ENCODE measurements at places on chromosomes 4 and X.
A peak's percentile ranks its signal among the peaks of the same experiment; 100 is the strongest.

DNA sequence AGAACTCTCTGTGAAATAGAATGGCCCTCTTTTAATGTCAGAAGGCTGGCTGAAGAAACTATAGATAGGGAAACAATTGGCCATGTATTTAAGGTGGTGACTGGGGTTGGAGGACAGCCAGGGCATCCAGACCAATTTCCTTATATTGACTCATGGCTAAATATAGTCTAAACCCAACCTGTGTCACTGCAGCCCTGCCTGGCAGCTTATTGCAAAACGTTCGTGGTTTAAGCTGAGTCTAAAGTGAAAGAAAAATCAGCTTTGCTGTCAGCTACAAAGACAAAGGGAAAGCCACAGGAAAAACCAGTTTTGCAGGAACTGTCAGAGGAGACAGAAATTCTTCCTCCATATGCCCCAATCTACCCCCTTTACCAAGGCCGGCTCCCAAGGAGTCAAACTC lies 902.8 kb upstream of the NDST4 start:
- DNase-seq: no peak

DNA sequence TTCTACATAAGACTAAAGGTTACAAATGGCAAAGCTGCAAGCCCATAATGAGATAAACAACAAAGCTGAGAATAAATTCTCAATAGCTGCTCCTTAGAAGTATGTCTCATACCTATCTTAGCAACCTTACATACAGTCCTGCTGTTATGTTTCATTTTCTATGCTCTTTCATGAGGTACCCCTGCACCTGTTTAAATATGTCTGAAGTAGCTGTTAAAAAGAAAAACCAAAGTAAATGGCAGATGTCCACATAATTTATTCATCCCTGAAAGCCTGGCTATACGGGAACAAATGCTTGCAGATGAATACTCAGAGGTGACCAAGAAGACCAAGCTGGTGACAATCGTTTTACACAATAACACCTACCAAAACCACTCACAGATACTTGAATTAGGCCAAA lies 22.5 kb downstream of the PPA2 start:
- DNase-seq: peak; percentile 77

DNA sequence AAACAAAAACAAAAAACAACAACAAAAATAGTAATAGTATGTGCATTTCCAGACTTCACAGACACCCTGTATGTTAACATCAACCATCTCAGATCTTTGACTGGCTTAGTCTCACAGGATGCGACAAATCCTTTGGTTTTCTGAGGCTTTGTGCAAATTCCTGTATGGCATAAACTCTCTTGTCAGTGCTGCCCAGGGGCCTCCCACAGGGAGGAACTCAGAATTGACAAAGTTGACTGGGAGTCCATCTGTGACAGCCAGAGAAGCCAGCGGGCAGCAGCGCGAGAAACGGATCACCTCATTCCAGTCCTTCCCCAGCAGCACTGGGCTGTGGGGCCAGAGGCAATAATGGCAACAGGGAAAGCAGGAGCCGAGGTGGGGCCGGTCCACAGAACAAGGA lies 19.1 kb upstream of the DDX3X start:
- no peak for DNase-seq

DNA sequence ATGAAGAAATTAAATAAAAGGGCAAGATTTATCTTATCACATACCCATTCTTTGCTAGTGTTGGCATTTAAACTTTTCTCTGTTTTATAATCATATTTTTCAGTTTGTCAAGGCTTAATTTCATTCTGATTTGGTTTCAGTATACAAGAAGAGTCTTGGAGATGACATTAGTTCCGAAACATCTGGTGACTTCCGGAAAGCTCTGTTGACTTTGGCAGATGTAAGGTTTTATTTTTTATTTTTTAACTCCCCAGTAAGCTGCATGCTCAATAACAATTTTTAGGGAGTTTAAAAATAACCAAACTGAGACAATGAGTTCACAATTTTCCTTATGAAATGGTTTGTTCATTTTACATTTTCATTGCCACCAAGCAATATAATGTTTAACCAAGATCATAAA lies 39.8 kb downstream of the ANXA3 start:
- no peak for DNase-seq

DNA sequence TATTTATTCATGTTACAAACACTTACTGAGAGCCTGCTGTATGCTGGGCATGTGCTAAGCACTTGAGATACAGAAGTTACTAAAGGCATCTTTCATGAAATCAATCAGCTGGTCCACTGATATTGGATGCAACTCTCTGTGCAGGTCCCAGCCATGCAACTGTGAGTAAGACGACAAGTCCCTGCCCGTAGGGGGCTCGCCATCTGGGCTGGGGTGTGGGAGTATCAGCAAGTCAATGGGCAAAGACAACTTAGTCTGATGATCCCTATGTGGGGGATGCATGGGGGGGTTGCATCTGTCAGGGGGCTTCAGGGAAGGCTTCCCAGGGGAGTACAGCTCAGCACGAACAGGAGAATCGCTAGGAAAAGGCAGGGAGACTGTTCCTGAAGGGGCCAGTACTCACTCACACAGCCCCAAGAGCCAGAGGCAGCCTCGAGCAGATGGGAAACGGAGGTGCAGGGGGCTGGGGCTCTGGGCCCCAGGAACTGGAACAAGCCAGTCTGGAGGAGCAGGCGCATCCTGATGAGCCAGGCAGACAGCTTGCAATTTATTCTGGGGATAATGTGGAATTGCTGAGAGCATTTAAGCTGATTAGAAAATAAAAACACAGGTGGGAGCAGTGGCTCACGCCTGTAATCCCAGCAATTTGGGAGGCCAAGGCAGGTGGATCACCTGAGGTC lies 40.2 kb downstream of the CRMP1 start:
- no peak for DNase-seq

GRCh38 chr4:108651014-108651791 lies 804 bp downstream of the OSTC start:
- DNase-seq: no peak

- DNase-seq: no peak
Observed at GRCh38 chrX:23374291-23374690, 39.6 kb downstream of the PTCHD1 start.

- no peak for DNase-seq
Observed at GRCh38 chrX:152907084-152907651, 9.3 kb downstream of the ZNF185 start.

DNA sequence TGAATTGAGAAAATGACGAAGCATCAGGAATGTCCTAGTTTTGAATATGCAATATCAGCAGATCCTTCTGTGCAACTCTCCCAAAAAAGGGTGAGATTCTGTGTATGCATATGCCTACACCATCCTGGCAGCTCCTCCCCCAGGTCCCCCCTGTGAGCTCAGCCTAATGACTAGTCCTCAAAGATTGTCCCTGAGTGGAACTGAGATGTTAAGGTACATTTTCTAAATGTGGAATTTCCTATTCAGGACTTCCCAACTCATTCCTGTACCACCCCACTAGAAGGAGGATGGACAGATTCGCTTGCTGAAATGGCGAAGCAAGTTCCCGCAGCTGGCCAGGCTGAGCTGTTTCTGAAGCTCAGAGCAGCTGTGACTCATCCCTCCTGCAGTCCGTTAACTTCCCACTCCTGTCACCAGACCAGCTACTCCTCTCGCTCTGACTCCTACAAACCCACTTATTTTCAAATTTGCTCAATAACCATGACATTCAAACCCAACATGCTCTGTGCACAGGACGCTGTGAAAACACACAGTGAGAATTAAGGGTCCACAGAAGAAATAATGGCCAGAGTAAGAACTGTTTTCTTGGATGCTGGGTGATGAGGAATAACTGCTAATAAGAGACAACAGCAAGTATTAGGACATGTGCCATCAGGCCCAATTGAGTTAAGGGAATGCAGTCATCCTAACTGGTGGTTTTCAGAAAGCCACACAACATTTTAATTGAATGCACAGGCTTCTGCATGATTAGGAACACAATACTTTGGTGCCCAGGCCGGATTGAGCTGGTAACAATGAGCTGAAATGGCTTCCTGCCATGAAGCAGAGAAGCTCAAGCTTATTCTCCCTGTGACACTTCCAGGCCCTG lies 40.0 kb upstream of the IRF2 start:
- DNase-seq: no peak

GRCh38 chrX:2817036-2817435 lies 11.7 kb upstream of the GYG2 start:
- no peak for DNase-seq

DNA sequence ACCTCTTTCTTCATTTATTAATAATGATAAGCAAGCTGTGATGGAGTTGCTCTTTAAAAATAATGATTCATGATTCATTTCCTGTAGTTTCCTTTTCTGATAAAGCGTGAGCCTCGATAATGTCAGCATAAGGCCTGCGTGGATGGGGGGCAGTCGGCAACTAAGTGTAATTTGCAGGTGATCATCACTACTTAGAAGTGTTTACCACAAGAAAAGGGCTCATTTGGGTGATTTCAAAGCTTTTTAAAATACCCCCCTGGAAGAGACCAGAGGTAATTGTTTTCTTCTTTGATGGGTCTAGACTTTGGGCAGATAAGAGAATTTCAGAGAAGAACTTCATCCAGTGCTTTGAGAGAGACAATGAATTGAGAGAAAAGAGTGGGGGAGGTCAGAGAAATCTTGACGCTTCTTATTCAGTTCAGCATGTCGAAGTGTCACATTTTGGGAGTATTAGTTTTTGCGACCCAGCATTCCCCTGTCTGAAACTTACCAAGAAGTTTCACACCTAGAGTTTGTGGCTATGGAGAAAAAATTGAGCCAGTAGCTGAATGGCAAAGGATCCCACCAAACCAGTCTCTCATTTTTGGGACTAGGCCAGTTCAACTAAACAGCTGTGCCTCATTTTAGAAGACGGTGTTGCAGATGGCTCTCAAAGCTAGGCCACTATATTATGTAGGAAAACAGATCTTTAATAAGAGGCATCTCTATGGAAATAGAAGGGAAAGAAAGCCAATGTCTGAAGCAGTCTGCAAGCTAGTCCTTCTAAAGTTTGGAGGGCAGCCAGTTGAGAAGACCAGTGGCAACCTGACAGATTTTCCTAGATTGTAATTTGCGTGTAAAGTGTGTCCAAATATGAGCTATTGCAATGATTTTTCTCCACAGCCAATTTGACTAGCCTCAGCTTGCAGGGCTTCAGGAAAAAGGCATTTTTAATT lies 171.0 kb upstream of the PPP1R2C start:
- DNase-seq: no peak

GRCh38 chr4:75710246-75710645 lies 14.1 kb upstream of the USO1 start:
- no peak for DNase-seq

- no peak for DNase-seq
Observed at GRCh38 chr4:29046781-29047180, 1673.4 kb upstream of the PCDH7 start.

- DNase-seq: no peak
Observed at GRCh38 chr4:129092631-129093190, 628 bp downstream of the SCLT1 start.

DNA sequence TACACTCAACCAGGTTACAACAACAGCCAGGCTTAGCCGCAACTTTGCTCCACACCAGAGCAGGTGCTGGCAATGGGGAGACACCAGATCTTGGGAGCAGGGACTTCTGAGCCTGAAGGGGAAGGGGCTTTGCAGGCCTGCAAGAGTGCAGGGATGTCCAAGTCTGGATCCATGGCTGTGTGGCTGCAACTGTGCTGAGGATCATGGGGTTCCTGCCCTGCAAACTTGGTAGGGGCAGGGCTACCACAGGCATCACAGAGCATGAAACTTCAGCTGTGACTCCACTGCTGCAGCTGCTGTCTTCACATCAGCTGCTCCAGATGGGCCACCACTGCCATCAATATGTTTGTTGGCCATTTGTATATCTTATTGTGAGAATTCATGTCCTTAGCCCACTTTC lies 340.4 kb downstream of the FSTL5 start:
- no peak for DNase-seq

DNA sequence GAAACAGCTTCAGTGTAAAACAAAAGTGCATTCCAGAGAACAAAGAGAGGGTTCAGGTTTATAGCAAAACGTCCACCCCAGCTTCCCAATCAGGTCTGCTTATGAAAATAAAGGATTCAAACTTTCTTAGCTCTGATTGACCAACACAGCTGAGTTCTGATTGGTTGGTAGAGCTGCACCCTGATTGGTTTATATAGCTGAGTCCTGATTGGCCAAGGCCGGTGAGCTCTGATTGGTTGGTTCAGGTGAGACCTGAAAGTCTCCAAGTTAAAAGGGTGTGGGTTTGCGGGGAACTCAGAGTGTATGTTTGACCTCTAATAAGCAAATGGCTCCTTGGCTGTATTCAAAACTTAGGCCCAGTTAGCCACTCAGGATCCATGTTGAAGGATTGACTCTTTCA lies 20.9 kb downstream of the CLRN2 start:
- no peak for DNase-seq

- DNase-seq: no peak
Observed at GRCh38 chrX:110044346-110045249, 41.7 kb downstream of the TMEM164 start.

DNA sequence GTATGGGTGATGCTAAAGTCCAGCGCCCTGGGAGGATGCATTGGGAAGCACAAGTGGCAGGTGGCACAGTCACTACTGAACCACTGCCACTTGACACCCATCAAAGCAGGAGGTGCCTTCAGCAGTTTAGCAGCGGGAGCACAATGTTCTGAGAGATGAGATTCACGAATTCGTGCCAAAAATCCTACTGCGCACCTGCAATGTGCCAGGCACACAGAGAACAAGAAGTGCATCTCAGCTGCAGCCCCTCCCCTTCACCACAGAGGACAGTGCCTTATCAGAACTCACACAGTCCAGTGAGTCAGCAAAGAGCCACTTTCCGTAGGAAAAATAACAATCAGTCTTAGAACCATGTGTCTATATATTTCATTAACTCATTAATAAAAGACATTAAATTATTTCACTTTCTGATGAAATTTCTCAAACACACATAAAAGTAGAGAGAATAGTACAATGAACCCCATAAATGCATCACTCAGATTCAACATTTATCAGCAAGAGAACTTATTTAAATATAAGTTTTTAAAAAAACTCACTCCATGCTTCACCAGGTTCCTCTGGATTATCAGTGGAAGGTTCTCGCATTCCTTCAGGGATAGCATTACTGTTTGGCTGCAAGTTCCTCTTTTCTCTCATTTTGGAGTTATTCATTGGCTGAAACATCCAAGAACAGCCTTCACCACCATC lies 47.0 kb downstream of the BEND2 start:
- DNase-seq: peak; percentile 75

GRCh38 chrX:123851079-123851478 lies 8.8 kb upstream of the XIAP start:
- DNase-seq: no peak

DNA sequence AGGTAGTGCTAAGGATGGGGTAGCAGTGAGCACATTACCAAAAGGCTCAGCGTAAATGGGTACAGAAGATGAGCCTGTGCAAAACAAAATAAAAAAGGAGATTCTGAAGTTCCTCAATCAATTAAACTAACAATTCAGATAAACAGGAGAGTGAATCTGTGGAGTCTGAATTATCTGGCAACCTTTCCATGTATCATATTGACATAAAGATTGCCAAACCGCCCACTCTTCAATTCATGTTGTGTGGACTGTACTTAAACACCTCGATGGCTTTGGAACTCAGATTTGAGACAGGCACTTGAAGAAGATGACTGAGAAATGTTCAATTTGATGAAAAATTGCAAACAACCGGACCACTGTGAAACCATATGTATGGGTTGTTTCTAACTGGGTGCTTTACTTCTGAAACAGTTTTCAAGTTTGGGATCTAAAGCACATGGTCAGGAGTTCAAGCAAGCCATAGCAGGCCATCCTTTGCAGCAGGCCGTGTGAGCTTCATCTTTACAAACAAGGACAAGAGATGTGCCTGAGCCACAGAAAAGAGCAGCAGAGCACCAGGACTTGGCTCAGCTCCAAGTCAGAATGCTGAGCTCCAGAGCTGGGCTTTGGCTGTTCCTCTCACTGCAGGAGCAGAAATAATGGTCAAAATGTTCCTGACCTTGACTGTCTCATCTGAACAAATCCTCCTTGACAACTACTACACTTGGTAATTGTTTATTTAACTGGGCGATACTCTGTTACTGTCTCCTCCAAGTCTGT lies 108.1 kb downstream of the MGST2 start:
- DNase-seq: peak; percentile 19
